ENCODE measurements at places on chromosomes 12 and 14.

- DNase-seq: no peak
Measured at GRCh38 chr12:69874606-69875005, 49.6 kb downstream of the MYRFL start.

- DNase-seq: no peak
Measured at GRCh38 chr12:115975411-115975810, 302.1 kb downstream of the MED13L start.

GRCh38 chr14:62655166-62655565, 390.1 kb downstream of the KCNH5 start:
- DNase-seq: no peak

DNA sequence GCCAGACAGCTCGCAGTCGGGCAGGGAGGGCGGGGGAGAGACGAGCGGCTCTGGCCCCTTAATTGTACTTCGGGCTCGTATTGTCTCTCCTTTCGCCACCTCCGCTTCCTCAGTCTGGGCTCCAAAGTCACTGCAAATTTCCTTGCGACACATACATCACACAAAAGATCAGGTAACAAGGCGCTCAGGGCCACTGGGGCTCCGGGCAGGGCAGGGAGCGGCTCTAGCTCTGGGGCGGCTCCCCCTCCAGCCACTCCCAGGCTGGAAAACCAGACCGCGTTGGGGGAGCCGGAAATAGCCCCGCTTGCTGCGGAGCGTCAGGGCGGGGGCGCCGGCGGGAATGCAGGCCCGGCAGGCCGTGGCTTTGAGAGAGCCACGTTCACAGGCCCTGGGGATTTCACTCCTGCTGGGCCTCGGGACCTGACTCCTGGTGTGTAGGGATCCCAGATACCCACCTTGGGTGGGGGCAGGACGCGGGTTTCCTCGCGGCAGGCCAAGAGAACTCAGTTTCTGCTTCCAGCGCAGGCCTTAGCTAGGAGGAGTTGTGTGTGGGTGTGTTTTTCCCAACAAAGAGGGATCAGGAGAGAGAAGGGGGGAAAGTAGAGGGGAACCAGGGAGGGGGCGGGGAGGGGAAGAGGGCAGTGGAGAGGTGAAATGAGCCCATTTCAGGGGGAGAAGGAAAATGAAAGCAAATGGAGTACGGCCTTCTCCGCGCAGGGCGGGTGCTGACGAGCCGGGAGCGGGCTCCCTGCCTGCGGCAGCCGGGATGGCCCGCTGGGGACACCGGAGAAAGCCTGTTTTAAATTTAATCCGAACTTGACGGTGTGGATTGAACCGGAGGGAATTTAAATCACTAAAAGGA, 4.4 kb upstream of the HOXC9 start:
- no peak for DNase-seq

DNA sequence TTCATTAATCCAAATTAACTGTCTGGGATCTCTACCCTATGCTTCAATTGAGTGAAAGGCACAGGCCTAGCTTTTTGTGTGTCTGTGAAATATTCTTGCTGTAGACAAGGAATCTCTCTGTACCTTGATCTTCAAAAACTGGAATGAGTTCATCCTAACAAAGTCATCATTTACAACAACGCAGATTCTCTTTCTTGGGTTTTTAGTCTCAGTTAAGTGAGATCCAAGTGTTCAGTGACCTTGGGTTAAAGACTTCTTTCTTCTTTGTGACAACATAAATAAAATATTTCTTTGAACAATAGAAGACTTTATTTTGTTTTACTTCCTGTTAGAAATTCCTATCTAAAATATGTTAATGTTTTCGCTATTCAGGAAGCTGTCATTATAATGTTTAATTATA, 192.2 kb upstream of the LMNTD1 start:
- no peak for DNase-seq

- no peak for DNase-seq
Measured at GRCh38 chr14:74518221-74518620, 24.7 kb downstream of the ISCA2 start.

GRCh38 chr12:24902511-24903328, 46.2 kb downstream of the BCAT1 start:
- DNase-seq: peak; percentile 37

GRCh38 chr12:101231636-101232035, 21.6 kb upstream of the SLC5A8 start:
- no peak for DNase-seq

DNA sequence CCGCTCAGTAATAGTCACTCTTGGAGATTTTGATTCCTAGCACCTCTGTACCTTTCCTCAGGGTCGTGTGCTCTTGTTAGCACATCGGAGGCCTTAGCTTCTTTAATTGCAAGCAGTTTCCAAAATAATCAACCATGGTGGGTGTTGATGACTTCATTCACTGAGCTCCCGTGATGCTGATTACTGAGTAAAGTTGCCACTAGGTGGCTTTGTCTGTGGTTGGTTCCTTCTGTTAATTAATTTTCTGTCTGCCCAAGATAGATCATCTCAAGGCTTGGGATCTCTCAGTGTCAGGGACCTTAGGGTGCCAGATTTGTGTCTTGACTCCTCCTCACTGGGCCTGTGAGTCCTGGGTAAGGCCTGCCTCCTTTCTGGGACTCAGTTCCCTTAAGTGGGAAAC, 54.3 kb downstream of the PTPN11 start:
- DNase-seq: peak; percentile 33

GRCh38 chr12:107108995-107109508, 15.7 kb upstream of the CRY1 start:
- DNase-seq: no peak

- DNase-seq: no peak
Measured at GRCh38 chr12:46839964-46840363, 14.2 kb upstream of the SLC38A4 start.

DNA sequence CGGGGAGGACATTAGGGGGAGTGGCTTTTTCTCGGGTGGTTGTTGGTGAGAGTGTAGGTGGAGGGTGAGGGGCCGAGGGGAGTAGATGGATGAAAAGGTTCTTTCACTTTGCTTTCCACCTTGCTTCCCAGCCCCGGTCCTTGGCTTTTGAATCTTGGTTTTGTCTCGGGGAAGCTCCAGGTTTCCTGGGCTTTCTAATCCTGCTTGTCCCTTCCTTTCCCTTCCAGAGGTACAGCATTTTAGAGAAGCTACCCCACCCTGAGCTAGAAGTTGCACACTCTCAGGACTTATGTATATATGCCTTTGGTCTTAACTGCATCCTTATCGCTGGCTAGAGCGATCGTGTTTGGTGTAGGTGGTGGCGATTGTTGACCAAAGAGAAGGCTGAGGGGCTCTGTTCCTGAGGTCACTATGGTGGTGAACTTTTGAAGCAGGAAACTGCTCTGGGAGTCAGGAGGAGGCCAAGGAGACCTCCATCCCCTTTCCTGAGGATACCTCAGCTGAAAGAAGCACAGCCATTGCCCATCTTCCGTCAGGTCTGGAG, 862 bp downstream of the PIP4K2C start:
- DNase-seq: no peak

GRCh38 chr12:126492181-126492580, 1426.9 kb downstream of the AACS start:
- no peak for DNase-seq

- no peak for DNase-seq
Measured at GRCh38 chr14:104794993-104795780, at the start of gene AKT1. TSS of gene AKT1 (minus strand) at chr14:104795748. CDS start at chr14:104792643, 3,105 bp downstream.

GRCh38 chr12:113474635-113475436, 3.2 kb upstream of the LHX5 start:
- no peak for DNase-seq

DNA sequence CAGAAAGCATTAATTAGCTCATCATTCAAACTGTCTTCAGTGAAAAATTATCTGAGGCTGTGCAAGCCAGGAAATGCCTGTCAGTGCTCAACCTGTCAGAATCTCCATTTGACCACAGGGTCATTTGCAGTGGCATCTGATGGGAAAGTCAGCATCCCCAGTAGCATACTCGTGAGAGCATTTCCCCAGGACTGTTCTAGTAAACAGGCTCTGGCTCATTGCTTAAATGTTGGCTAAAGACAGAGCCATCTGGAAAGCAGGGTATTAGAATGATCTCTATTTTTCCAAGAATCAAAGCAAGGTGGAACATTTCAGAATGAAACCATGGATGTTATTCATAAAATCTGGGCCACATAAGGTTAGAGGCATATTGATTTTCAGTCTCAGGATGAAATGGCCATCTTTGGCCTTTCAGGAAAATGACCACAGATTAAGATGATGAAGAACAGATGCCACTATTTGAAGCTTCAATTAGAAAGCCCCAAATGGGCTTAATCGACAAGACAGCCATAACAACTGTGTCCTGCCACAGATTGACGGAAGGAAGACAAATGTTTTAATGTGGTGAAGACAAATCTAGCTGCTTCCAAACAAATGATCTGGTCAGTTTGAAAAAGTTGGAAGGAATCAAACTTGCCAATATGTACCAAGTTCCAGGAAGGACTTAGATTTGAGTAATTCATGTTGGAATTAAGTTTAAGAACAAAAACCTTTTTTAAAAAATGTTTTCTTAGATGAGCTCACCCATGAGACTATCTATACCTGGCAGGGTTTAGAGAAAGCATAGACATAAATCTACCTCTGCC, 94.0 kb upstream of the FAR2 start:
- peak; percentile 49 for DNase-seq

DNA sequence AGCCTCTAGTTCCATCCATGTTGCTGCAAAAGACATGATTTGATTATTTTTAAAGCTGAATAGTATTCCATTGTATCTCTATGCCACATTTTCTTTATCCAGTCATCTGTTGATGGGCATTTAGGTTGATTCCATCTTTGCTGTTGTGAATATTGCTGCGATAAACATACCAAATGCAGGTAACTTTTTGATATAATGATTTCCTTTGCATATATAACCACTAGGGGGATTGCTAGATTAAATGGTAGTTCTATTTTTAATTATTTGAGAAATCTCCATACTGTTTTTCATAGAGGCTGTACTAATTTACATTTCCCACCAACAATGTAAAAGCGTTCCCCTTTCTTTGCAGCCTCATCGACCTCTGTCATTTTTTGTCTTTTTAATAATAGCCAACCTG, 342.5 kb downstream of the MDGA2 start:
- DNase-seq: peak; percentile 1

GRCh38 chr12:49633703-49634345, 10.5 kb downstream of the PRPF40B start:
- no peak for DNase-seq

GRCh38 chr12:69073035-69073434, 140.1 kb upstream of the CPM start:
- DNase-seq: no peak

GRCh38 chr12:8018666-8019581, 13.6 kb upstream of the FOXJ2 start:
- no peak for DNase-seq

GRCh38 chr12:109592905-109593272, 19.3 kb downstream of the MVK start:
- no peak for DNase-seq

GRCh38 chr12:32398816-32399369, 465 bp upstream of the FGD4 start:
- peak; percentile 14 for DNase-seq

DNA sequence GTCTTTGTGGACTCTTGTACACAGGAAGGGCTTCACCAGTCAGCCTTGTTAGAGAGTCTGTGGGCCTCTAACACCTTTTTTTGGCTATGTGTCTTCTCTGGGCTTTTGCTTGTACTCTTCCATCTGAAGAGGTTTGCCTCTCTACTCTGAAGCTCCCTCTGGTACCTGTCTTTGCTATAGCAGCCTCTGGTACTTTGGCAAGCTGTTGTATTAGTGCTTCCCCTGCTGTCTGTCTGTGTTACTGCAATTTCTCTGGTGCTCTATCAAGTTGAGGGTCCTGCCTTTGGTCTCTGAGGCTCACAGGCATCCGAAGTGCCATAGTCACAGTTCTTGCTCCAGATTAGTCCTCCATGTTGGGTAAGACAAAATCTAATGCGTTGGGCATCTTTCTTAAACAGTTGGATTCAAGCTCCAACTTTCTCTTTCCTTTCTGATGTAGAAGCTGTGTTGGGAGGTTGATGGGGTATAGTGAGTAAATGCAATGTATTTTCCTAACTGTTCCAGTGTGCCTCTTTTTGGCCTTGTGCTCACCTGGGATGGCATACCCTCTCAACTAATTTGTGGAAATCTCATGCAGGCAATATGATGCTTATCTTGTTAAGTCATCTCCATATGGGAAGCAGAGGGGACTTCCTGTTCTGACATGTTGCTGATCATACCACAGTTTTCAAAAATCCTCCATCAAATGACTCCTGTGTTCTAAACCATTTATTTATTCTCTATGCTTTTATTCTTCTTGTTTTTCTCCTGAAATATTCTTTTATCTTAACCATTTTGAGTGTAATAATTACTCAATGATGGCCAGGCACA, 88.8 kb downstream of the ATF7IP start:
- peak; percentile 76 for DNase-seq

DNA sequence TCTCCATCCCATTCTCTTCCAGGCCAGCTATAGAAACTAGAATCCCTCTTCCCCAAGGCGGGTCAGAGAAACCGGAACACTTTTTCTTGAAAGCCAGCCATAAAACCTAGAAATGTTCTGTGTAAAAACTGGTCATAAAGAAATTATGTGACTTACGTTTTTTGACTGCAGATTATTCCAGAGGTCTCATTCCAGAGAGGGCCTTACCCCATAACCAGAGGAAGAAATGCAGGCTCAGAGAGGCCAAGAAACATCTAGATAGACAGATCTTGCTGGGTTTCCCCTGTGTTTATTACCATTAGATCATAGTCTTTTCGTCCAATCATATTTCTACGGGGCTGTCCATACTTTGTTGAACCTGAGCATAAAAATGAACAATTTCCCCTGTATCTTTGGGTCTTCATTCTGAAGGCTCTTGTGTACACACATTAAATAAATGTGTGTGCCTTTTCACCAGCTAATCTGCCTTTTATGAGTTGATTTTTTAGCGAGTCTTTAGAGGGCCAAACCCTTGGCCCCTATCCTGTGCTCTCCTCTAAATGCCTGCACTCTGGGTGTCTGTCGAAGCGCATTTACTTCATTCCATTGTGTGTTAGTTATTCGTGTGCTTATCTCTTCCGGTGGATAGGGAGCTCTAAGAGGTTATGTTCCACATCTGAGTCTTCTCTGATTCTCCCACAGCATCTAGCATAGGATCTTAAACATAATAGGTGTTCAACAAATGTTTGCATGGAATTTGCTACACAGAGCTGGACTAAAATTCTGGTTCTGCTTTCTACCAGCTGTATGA, 163.0 kb downstream of the ADCK1 start:
- peak; percentile 10 for DNase-seq

DNA sequence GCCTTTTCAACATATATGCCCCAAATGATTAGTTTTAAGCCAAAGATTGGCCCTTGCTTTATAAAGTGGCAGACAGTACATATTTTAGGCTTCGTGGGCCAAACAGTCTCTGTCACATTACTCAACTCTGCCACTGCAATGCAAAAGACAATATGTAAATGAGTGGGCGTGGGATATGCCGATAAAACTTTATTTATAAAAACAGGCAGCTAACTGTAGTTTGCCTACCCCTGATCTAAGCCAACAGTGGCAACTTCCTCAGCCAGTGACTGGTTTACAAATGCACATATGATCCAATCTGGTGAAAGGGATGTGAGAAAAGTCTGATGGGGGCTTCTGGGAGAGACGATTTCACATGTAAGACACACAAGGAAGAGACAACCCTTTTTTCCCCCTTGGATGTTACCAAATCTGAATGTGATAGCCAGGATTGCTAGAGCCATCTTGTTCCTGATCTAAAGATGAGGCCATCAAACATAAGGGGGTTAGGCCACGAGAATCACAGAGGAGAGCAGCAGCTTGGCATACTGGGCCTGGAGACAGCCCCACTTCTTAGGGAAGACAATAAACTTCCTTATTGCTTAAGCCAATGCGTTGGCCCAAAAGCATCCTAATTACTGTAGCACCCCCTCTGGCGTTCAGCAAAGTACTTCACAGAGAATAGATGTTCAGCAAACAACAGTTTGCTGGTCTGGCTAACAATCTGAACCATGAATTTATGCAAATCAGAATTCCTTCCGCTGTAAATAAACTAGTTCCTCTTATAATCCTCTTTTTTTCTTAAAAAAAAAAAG, 75.2 kb upstream of the TMCC3 start:
- DNase-seq: peak; percentile 83

- peak; percentile 53 for DNase-seq
Measured at GRCh38 chr14:59018978-59019377, 169.5 kb upstream of the DAAM1 start.

All from choroid plexus epithelial cell (primary cell).